ENCODE measurements at places on chromosomes 2 and 18.
A peak's percentile ranks its signal among the peaks of the same experiment; 100 is the strongest.

DNA sequence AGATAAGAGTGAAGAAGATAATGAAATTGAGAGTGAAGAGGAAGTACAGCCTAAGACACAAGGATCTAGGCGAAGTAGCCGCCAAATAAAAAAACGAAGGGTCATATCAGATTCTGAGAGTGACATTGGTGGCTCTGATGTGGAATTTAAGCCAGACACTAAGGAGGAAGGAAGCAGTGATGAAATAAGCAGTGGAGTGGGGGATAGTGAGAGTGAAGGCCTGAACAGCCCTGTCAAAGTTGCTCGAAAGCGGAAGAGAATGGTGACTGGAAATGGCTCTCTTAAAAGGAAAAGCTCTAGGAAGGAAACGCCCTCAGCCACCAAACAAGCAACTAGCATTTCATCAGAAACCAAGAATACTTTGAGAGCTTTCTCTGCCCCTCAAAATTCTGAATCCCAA lies 15.7 kb downstream of the MSH6 start:
- DNase-seq: no peak

DNA sequence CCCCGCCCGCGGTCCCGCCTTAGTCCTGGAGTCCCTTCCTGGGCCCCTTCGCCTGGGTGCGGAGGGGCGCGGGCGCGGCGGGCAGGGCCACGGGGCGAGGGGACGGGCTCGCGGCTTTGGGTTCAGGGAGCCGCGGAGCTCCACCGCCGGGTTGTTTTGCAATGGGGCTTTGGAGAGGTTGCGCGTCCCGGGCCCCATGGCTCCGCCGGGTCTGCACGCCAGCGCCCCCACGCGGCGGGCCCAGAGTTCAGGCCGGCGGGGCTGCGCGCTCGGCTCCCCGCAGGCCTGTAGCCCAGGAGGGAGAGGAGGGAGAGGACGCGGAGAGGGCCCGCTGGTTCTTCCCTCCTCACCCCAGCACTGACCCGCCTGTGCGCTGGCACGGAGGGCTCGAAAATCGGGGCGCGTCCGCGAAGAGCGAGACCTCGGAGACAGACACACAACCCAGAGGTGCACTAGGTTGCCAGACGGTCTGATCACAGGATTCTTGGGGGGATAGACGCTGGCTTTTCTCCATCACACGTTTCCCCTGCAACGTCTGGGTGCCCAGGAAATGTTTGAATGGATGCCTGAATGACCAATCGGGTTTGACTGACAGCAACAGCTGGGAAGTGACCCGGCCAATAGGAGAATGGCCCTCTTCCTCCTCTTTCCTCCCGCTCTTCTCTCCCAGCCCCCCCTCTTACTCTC lies 4.9 kb upstream of the SIX2 start:
- peak; percentile 79 for DNase-seq

DNA sequence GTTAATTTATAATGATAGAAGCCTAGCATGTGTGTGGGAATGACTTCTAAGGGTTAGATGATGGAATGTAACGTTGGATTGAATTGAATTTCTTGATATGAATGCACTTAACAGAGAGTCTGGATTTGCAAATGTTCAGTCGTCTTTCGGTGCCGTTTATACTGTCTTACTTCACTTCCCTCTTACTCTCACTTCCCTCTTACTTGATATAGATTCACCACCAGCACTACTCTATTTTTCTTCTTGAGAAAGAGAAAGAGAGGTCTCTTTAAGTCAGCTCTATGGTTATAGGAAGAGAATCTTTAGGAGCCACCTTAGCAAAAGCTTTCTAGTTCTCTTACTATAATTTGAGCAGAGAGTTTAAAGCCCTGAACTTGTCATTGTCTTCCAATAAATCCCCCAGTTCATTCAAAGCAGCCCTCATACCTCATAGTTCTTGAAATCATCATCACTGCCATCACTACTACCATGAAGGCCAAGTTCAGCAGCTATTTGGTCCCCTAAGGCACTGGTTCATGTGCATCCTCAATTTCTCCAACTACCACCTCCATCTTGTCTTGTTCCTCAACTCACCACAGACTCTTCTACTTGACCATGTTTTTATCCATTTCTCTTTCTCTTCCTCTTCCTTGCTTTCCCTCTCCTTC lies 501.7 kb upstream of the TCF4 start:
- no peak for DNase-seq

DNA sequence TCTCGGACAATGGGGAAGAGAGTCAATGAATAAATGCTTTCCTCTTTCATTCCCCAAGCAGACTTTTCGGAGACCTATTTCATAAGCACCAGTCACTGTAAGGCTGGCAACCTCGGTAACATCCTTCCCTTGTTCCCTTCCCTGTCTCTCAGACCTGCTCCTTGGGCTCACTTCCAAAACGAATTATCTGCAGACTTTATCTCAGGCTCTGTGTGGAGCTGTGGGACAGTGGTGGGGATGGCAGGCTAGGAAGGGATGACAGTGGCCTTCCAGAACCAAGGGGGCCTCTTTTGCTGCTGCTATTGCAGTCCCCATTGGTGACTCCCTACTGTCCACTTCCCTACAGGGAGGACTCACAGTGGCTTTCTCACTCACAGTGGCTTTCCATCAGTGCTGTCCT lies 185.6 kb upstream of the MEX3C start:
- peak; percentile 54 for DNase-seq

GRCh38 chr2:233866479-233866878 lies 1.7 kb downstream of the MSL3B start:
- DNase-seq: no peak

- DNase-seq: peak; percentile 28
These were observed 14.1 kb upstream of the ZSWIM2 start for GRCh38 chr2:186862869-186863709.

- peak; percentile 56 for DNase-seq
These were observed 392.9 kb downstream of the MEIS1 start for GRCh38 chr2:66827851-66828250.

DNA sequence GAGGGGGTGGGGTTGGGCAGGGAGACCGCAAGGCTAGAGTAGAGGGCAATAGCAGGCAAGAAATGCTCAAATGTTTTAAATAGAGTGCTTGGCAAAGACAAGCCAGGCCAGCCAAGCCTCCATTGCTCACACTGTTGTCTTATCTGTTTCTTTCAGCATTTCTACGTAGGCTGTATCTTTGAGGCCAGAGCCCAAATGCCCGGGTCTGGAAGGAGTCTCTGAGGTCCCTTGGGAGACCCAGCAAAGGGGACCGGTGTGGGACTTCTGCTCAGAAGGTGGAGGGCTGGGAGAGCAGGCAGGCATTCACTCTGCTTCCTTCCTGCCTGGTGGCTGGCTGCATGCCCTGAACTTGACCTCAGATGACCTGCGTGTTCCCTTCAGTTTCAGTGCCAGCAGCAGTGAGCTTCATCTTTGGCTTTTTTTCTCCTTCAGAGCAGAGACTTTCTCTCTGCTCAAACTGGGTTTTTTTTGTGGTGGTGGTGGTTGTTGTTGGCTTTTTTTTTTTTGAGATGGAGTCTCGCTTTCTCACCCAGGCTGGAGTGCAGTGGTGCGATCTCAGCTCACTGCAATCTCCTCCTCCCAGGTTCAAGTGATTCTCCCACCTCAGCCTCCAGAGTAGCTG lies 13.7 kb upstream of the TET3 start:
- DNase-seq: peak; percentile 18

GRCh38 chr2:207836521-207837133 lies 66.9 kb upstream of the FZD5 start:
- DNase-seq: peak; percentile 50

GRCh38 chr2:137210039-137210438 lies 444.7 kb downstream of the THSD7B start:
- DNase-seq: no peak

DNA sequence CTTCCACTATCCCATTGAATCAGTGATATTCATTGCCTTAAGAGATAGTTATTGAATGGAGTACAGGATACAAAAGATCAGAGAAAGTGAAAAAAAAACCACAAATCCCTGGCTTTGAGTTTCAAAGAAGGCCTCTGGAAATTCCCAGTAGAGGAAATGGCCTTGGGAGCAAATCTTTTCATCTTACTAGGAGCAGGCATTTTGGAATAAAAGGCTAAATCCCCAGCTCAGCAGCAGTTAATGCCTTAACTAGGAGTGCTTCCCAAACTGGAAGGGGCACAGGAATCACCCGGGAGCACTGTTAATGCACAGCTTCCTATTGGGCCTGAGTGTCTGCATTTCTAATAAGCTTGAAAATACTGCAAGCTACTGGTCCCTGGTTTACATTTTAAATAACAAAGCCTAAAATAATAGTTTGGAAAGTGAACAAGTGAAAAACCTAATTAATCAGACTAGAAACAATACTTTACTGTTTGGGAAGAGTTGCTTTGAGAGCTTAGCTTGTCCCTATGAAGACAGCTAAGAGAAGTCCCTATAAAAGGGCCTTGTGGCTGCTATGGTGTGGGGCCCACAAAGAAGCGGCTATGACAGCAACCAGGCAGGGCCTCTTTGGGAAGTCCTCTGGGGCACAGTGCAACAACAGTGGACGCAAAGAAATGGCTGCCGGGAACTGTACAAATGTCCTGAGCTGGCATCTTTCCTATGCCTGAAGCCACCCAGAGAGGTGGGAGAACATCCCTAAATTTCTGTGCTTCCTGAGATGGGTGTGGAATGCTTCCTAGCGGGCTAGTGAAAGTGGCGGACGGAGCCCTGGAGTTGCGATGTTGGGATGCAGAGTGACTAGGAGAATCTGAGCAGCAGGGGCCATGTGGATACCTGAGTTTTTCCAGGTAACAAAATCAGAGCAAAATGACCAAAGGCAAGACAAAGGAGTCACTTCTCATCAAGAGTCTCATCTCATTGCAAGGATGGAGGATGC lies 117.1 kb upstream of the KLHL14 start:
- DNase-seq: no peak

DNA sequence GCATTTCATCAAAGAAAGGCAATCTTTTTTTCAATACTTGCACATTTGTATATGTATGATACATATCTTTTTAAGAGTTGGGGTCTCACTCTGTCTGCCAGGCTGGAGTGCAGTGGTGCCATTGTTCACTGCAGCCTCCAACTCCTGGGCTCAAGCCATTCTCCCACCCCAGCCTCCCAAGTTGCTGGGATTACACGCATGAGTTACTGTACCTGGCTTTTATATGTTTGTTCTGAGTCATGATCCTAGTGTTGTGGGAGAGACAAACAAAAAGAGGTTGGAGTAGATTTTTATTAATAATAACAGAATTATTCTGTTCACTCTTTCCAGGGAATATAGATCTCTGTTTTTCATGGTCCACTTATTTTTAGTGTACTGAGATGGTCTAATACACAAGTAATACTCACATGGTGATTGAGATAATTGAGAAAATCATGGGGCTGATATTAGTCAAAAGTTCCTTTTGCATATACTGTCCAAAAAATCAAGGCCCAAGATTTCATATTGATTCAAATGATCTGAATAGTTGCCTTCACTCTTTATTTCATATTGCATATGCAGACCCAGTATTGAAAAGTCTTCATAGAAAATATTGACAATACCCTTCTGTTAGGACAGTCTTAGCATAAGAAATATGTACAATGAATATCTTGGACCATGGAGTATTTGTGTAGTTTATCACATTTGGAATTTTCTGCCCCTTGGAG lies 138.3 kb downstream of the FMNL2 start:
- DNase-seq: no peak

DNA sequence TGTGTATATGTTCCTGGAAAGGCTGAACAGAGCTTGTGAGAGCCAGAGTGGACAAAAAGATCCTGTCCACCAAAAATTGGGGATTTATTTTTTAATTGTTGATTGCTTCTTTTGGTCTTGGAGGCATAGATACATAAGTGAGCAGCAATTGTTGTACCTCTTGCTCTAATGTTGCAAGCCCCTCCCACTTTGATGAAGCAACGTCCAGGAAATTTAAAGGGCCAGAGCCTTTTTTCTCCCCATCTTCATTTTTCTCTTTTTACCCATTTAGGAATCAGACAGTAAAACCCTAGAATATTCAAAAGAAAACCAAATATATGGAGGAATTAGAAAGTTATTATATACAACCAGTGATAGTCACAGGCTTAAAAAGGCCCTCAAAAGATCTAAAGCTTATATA lies 871.8 kb upstream of the NRXN1 start:
- no peak for DNase-seq

DNA sequence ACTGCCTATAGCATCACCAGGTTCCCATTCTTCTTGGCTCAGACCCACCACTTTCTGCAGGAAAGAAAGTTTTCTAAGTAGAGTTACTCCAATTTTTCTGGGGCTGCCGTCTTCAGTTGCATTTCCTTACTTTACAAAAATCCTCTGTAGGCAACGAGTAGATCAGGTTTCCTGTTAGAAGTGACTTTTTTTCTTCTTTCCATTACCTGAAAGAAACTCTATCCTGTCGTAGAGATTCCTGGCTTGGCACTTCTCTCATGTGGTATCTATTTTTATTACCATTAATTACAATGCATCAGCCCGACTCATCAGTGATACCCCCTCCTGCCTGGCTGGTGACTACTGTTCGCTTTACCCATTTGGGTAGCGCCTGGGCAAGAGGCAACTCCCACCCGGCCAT lies 5.6 kb upstream of the SIX2 start:
- DNase-seq: no peak

DNA sequence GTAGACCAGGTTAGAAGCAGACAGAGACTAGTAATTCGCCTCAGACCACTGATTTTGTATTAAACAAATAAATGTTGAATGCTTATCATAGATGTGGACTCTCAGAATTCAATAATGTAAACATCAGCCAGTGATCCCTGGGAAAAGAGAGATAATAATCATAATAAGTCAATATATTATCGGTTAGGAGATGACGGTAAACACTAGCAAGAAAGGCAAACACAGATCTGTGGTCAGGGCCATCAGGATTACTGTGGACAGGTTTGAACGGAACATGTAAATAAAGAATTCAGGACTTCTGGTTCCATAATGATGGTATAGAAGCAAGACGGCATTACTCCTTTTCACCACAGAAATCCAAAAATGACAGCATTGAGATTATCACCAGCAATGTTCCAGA lies 861.6 kb downstream of the CBLN2 start:
- no peak for DNase-seq

DNA sequence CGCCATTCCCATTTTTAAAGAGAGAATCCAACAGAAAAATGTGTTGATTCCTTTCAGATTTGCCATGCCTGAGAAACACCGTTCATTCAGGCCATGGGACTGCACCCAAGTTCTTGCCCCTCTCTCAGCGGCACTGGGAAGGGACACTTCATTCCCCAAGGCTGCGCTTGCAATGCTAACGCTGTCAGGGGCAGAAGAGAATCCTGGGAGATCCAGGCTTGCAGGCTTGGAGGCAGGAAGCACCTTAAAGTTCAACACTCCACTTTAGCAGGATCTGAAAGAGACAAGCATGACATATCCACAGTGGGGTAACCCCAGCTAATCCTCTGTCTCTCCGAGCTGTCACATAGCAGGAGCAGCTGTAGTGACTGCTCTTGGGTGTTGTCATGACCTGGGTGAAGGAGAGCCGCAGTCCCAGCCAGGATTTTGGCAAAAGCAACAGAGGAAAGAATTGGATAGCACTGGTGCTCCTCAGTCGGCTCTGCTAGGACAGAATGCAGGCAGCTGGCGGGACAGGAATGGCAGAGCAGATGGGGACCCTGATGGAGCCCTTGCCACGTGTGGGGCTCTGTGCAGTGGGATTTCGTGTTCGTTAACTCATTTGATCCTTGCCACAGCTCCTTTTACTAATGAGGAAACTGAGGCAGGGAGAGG lies 22.0 kb upstream of the ODC1 start:
- no peak for DNase-seq

Data from mesendoderm (in vitro differentiated cells).